Activated CD8-positive, alpha-beta memory T cell treated with anti-CD3 and anti-CD28 coated beads, Interleukin-2, amount 50 U/mL, for 4 hours (primary cell): ENCODE measurements at places on chromosomes 3 and 15.
A peak's percentile ranks its signal among the peaks of the same experiment; 100 is the strongest.

DNA sequence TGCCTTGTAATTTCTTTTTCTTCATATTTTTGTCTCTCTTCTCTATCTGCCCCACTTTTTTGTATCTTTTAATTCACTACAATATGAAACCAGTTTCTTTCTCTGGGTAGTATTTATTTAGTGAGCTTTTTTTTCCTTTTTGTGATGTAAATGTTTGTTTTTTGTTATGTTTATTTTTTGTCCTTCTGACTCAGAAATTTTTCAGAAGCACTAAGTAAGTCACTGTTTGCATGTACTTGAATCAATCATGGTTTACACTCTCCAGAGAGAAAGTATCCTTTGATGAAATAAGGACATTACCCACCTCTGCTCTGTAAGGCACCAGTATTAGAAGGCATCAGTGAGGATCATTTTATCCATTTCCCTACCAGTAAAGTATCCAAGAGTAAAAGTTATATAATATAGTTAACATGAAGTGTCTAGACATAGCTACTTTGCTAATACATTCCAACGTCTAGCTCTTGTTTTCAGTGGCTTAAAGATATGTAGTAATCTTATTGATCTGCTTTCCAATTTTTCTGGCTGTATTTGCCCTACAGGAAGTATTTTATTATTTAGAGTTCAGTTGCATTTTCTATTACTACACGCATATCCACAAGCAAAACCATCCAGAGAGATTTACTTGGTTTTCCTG is 25.4 kb downstream of the FILIP1L start:
- DNase-seq, result no peak

- no peak for DNase-seq
These were observed 13.2 kb downstream of the ARHGEF3 start for GRCh38 chr3:56788521-56788920.

- DNase-seq, result no peak
These were observed 361.6 kb downstream of the RBMS3 start for GRCh38 chr3:29642393-29643033.

DNA sequence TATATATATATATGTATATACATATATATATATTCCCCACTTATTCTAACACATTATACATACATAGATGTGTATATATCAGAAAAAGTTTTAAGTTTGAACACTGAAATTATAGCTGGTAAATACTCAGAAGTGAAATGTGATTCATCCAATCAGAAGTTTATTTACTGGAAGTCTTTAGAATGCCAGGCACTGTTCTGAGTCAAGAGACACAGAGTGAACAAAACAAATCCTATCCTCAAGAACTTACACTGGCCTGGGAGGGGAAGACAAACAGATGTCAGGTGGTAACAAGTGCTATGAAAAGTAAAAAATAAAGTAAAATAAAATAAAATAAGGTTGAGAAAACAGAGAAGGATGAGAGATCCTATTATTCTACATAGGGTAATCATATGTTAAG is 13.4 kb downstream of the DHX36 start:
- DNase-seq, result no peak

DNA sequence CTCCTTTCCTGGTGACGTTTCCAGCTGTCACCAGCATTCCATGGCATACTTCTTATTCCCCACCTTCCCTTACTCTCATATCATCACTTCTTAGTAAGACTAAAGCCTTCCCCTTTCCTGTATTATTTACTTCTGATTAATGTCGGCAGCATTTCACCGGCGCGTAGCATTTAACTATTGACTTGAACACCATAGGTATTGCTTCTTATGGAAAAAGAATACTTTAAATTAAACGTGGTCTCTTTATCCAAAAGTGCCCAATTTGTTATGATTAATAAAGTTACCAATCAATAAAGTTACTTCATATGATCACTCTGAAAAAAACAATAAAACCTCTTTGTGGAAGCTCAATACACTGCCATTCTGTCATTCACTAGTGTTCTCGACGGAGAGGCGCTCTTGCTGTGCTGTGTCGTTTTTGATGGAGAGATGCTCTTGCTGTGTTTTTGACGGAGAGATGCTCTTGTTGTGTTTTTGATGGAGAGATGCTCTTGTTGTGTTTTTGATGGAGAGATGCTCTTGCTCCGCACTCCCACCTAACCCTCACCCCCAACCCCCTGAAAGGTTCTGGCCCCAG is 165.0 kb downstream of the XXYLT1 start:
- no peak for DNase-seq

DNA sequence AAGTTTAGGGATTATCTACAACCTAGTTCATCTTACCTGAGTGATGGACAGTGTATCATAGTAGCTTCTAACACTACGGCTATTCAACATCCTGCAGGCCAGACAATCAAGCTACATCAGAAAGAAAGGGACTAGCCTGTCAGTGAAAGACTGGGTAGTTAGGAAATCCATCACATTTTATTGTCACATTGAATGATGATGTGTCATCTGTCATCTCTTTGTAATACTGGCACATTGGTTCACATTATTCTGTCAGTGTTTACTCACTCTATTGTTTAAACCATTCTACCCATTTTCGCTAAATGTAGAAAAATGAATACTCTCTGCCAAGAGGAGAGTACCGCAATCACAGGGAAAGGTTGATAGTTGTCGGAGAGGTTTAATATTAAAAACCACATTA is 1155.8 kb downstream of the TUSC7 start:
- DNase-seq, result no peak

DNA sequence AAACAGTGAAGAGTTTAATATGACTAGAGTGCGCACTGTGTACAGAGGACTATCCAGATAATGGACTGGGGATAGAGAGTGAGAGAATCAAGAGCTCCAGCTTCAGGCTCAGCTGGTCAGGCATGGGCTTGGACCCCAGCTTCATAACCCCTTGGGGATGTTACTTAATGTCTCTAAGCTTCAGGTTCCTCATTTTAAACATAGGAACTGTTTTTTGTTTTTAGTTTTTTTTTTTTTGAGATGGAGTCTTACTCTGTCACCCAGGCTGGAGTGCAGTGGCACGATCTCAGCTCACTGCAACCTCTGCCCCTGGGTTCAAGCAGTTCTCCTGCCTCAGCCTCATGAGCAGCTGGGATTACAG is 9.9 kb upstream of the BRPF1 start:
- no peak for DNase-seq

- DNase-seq, result peak; percentile 55
These were observed 5.8 kb downstream of the ZNF80 start for GRCh38 chr3:114231616-114232015.

DNA sequence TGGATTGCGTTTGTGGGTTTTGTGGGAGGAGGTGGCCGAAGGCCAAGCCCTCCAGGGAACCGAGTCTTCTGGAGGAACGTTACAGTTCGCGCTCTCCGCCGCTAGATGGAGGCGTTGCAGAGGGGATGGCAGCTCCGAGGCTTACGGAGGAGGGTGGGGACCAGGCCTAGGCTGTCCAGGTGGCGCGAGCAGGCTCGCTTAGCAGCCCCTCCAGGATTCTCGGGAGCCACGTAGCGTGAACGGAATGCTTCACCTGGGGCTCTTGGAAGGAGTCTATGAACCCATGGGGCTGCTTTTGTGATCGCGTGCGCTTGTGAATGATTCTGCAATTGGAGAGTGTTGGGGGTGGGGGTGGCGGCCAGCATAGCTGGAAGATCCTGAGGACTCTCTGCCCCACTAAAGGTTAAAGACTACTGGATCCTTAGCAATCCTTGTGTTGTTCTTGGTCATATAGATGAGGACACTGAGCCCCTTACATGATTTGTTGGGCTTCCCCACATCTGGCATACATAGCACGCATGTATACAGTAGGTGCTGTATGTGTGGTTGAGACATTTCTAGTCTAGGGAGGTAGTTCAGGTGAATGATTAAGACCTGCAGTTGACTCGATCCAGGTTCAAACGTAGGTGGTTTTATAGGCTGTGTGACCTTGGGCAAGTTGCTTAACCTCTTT is 25.7 kb downstream of the FAM3D start:
- peak; percentile 37 for DNase-seq

GRCh38 chr3:64685800-64686445 is 1.9 kb downstream of the ADAMTS9 start:
- DNase-seq, result no peak
